ENCODE measurements at places on chromosomes 7 and 10.

DNA sequence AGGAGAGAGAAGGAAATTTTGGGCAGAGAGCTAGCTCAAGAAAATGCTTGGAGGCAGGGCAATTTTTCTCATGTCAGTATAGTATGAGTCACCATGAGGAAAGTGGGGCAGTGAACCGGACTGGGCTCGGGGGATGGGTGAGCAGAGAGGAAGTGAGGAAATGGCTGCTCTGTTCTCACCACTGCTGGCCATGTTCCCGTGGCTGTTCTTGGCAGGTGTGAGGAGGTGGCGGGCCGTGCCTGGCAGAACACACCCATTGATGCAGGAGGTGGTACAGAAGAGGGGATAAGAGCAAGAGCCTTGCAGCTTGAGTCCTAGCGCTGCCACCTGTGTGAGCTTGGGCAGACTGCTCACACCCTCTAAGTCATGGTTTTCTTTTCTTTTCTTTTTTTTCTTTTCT, 304.4 kb upstream of the LYZL1 start:
- no peak for ATAC-seq

GRCh38 chr10:88617772-88618300, 31.3 kb downstream of the LIPJ start:
- ATAC-seq = no peak

DNA sequence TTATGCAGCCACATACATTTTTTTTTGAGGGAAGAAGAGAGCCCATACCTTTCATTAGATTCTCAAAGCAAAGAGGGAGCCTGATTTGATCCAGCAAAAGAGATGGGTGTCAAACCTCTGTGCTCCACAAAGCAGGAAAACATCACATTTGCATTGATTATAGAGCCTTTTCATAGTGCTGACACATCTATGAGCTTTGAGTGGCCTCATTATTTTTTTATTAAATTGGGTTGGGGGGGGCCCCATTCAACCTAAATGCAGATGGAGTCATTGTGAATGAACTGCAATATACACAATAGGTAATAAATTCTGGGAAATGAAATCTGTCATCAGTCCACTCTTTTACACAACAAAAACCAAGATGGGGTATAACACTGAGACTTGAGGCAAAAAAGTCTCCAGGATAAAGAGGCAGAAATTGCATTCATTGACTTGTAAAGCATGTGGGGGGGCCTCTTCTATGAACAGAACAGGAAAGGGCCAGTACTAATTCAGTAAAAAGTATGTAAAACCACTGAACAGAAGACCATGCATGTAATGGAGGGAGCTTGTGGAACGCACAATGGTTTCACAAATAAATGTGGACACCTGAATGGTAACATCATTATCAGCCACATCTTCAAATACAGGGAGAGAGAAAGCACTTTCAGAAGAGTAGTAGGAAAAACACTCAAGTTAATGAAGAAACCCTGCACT, 17.7 kb upstream of the ASB4 start:
- ATAC-seq = no peak

DNA sequence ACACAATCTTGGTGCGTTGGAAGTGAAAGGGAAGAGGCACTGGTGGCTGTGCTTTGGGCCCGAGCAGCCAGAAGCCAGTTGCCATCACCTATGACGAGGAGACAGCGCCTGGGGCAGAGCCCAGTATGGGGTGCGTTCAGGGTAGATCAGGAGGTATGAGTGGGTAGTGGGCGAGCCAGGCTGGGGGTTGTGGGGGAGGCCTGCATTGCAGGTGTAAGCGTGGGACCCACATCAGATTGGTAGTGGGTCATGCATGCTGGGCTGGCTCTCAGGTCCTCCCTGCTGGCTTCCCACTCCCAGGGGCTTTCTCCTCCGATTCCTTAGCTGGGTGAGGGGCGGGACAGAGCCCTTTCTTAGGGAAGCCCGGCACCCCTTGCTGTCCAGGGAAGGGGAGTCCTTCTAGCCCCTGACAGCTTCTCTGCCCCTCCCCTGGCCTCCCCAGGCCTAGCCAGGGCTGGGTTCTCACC, 445 bp upstream of the PVRIG start:
- no peak for ATAC-seq

- no peak for ATAC-seq
Observed at GRCh38 chr10:112022196-112022595, 161.4 kb downstream of the GPAM start.

- peak; percentile 93 for ATAC-seq
Observed at GRCh38 chr10:100009793-100010676, at the start of gene DNMBP. Gene DNMBP (minus strand): TSS chr10:100009947. CDS start chr10:99972124, 37,823 bp downstream.

GRCh38 chr10:76488602-76489001, 1057.2 kb downstream of the LRMDA start:
- no peak for ATAC-seq

- ATAC-seq = no peak
Observed at GRCh38 chr7:69966766-69967591, 368.7 kb downstream of the AUTS2 start.

DNA sequence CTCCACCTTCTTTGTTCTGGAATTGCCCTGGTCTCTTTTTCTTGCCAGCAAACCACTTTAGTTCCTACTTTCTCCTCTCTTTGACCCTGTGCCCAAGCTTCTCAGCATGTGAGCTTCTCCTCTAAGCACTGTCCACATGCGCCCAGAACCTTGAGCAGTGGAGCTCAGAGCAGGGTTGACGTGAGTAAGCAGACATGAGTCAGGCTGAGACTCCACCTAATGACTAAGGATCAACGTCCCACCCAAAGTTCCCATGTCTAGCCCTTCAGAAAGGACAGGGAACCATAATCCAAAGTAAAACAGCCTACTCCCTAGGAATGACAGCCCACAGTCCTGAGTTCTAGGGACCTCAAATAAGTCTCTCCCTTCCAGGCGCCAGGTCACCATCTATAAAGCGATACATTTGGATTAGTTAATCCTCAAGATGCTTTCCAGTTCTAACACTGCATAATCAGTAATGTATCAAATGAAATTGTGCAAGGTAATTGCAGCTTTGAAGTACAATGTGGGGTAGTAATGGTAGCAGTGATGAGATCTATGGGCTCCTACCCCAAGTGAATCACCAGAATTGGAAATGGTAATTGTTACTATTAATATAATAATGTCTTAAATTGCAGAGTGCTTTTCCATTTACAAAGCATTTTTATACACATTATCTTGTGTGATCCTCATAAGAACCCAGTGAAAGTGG, 44.5 kb downstream of the KCNMA1 start:
- ATAC-seq = no peak

DNA sequence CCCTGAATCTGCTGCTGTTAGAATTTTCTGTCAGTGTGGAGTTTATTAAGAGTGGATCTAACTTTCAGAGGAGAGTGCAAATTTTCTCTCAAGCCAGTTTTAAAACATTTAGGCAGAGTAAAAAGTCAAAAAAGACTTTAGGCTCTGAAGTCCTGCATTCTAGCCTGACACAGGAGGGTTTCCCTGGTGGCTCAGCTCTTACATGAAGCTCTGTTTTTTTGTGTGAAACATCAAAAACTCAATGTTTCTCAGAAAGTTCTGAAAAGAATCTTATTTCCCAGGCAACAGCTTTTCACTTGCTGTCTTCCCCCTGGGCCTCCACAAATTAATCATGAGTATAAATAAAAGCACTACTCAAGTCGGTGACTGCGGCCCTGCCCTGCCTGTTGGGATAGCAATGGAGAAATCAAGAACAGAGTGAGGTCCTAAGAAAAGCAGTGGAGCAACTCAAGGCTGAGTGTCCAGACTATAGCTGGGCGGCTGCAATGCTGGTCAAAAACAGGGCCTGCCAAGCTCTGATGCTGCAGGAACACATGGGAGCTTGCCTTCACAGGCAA, 22.3 kb upstream of the WDR11 start:
- no peak for ATAC-seq

DNA sequence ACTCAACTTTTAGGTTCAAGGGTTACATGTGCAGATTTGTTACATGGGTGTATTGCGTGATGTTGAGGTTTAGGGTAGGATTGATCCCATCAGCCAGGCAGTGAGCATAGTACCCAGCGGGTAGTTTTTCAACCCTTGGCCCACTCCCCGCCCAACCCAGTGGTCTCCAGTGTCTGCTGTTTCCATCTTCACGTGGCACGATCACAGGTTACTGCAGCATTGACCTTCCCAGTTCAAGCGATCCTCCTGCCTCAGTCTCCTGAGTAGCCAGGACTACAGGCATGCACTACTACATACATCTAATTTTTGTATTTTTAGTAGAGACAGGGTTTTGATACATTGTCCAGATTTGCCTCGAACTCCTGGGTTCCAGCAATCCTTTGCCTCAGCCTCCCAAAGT, 905.7 kb upstream of the ZNF722 start:
- ATAC-seq = no peak

DNA sequence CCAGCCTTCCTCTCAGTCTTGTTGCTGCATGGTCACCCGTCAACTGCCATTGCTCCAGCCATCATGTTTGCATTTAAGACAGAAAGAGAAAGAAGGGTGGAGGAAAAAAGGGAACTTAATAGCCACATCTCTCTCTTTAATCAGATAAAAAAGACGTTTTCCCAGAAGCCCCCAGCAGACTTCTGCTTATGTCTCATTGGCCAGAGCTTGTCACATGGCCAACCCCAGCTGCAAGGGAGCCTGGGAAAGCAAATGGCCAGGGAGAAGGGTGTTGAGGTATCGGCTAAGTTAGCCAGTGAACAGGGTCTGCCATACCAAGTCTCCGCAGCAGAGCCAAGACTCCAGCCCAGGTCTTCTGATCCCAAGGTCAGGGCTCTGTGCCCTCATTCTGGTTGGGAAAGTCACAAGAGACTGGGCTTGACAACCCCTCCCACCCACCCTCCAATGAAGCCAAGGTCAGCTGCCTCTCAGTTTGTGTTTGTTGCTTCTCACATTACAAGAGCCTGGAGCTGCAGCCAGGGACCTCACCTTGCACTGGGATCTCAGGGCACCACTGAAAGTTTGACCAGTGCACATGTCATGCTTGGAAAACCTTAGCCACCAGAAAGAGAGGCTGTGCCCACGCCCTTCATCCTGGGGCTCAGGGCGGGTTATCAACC, 80.3 kb upstream of the LYZL2 start:
- no peak for ATAC-seq

DNA sequence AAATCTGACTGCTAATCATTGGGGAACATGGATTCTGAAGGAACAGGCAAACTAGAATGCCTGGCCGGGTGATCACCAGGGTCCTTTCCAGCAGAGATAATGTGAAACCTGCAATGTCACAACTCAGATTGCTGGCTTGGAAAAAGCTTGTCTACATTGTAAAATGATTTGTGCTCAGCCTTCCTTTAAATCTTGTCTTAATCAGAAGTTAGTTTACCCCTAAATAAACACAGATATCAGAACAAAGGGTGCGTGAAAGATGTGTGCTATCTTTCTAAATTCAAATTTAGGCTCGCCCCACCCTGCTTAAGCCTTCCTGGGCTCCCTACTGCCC, 26.3 kb downstream of the COBL start:
- ATAC-seq = no peak

GRCh38 chr10:124101351-124101750, 8.0 kb upstream of the CHST15 start:
- ATAC-seq = no peak

GRCh38 chr10:17134282-17134681, 4.7 kb upstream of the CUBN start:
- ATAC-seq = no peak

DNA sequence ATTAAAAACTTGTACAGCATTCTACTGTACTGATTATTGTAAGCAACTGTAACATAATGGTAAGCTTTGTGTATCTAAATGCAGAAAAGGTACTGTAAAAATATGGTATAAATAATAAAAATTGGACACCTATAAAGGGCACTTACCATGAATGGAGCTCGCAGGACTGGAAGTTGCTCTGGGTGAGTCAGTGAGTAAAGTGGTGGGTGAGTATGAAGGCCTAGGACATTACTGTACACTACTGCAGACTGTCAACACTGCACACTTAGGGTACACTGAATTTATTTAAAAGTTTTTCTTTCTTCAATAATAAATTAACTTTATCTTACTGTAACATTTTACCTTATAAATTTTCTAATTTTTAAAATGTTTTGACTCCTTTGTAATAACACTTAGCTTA, 118.6 kb upstream of the ASAH2 start:
- no peak for ATAC-seq

DNA sequence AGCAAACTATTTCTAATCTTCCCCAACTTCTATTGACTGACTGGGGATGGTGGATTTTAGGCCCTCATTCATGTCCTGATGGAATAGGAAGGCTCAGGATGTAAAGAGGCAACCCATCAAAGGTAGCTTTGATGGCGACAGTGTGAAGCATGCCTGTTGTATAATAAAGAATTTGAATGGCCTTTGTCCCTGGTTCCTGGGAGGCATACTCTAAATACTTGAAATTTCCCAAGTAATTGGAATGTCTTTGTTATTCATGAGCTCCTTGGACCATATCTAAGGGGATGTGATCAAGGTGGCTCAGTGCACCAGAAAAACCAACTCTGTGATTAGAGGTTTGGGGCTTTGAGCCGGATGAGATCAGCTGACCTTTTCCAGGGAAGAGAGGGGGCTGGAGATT, 264.5 kb upstream of the NEBL start:
- ATAC-seq = no peak

- ATAC-seq = no peak
Observed at GRCh38 chr7:112770051-112770450, 20.1 kb downstream of the TMEM168 start.

GRCh38 chr7:84822941-84823510, 363.8 kb downstream of the SEMA3D start:
- ATAC-seq = no peak

- ATAC-seq = no peak
Observed at GRCh38 chr10:63129888-63130287, 3.2 kb upstream of the NRBF2 start.

GRCh38 chr10:108709927-108710722, 1213.2 kb downstream of the XPNPEP1 start:
- ATAC-seq = no peak

DNA sequence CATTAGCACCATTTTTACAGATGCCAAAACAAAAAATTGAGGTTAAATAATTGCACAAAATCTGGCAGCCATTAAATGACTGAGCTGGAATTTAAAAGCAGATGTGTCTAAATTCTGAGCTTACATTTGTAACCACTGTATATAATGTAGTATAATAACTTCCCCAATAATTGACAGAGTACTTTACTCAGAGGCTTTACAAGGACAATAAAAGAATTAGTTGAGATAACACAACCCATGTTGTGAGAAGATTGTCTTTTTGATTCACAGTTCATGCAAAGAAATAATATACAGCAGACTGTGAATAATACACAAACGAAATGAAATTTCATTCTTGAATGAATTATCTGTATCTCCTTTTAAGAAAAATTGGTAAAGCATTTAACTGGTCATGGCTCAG, 417.1 kb downstream of the AUTS2 start:
- ATAC-seq = no peak

- ATAC-seq = no peak
Observed at GRCh38 chr7:91789558-91789957, 90.9 kb downstream of the MTERF1 start.

GRCh38 chr7:86942995-86943394, 116.5 kb downstream of the ELAPOR2 start:
- ATAC-seq = no peak

DNA sequence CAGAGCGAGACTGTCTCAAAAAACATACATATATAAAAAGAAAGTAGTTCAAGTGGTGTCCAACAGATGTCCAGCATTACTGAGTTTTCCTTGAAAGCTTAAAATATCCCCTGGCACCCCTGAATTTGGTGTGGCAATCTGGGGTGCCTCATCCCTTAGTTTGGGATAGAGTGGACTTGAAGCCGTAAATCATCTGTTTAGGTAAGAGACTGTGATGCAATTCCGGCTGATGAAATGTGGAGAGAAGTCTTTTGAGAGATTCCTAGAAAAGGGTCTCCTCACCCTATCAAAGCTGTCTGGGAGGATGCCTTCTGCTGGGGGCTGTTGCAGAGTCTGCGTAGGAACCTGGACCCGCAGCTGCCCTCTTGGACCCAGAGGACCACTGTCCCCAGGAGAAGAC, 408.0 kb downstream of the RPS24 start:
- no peak for ATAC-seq

GRCh38 chr7:45050198-45050597, 38.6 kb downstream of the NACAD start:
- ATAC-seq = no peak

Measured in stimulated activated memory B cell treated with anti-CD40 and anti-IgM and Interleukin-4, amounts not matched to agents 10 μg/mL and 1 μg/mL and 100 μg/mL, for 72 hours (primary cell).